Left kidney (tissue), 8 donors: ENCODE measurements at places on chromosomes 16 and 17.
A peak's percentile ranks its signal among the peaks of the same experiment; 100 is the strongest.

DNA sequence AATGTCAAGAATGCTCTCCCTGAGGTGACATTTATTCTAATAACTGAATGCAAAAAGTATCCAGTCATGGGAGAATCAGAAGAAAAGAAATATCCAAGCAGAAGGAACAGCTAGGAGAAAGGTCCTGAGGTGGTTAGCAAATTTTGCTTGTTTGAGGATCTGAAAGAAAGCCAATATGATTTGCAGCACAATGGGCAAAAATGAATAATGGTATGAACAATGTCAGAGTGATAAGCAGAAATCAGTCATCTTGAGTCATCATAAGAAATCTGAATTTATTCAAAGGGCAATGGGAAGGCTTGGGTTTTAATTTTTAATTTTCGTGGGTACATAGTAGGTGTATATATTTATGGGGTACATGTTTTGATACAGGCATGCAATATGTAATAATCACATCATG lies 68.5 kb downstream of the BRIP1 start:
- DNase-seq: no peak

GRCh38 chr16:67419502-67419901 lies 3.2 kb upstream of the ZDHHC1 start:
- DNase-seq: no peak

DNA sequence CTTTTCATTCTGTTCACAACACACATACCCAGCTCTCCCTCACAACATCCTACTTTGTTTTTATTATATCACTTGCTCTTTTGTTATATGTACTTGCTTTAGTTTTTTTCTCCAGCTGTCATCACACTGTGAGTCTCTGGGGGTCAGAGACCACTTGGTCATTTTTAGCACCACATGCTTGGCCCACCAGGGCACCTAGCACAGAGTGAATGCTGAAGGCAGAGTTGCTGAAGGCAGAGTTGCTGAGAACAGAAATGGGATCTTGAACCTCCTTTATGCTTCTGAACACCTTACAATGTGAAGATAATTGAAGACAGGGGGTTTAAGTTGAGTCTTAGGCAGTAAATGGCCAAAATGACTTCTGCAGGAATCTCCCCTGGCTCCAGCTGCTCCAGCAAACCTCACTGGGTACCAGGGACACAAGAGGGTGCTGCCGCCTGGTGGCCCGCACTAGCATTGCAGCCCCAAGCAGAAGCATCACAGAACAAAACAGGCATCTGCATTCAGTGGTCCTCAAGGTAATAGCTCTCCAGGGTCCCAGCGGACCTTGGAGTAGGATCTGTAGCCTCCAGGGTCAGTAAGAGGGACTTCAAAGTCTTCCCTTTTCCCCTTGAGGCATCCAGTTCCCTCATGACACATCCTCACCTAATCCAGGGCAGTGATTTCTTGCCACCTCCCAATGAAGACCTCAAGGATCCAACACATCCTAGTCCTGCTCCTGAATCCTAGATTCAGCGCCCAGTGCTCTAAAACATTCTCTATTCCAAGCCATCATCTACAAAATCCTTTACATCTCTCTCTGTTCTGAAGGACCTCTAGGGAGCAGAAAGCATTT lies 1972.6 kb downstream of the TP53TG3F start:
- DNase-seq: no peak

- no peak for DNase-seq
Measured at GRCh38 chr17:66443166-66443565, 140.8 kb downstream of the PRKCA start.

- peak; percentile 50 for DNase-seq
Measured at GRCh38 chr17:78709751-78710181, 72.3 kb downstream of the CYTH1 start.

DNA sequence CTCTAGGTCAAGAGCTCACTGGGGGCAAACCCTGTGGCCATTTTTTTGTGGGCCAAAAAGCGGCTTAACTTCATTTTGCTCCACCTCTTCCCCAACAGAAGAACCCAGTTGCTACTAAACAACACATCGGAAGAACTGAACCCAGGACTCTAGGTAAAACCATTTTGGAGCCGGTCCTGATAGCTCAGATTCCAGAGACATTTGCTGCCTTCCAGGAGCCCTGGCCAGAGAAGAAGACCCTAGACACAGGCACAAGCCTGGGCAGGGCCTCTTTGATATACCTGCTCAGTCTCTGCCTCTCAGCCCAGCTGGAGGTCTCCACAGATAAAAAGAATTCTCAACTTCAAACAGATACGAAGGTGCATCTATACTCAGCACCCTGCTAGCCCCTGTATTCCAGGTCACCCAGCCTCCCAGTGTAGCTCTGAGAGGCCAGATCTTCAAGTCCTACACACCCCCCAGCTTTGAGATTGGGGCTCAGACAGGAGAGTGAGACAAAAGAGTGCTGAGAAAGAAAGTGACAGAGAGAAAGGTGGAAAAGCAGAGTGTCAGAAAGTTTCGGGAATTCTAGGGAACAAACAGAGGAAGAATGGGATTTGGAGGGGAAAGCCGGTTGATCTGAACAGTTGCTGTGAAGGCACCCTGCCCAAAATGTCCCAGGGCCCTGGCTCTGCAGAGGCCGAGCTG lies 6.6 kb upstream of the HOXB9 start:
- no peak for DNase-seq

GRCh38 chr17:36791150-36791941 lies 145.9 kb upstream of the LHX1 start:
- DNase-seq: no peak
